Activated CD4-positive, alpha-beta T cell treated with anti-CD3 and anti-CD28 coated beads, Interleukin-2, amount 50 U/mL, for 1 hour (primary cell): ENCODE measurements at places on chromosomes 13 and 19.
A peak's percentile ranks its signal among the peaks of the same experiment; 100 is the strongest.

DNA sequence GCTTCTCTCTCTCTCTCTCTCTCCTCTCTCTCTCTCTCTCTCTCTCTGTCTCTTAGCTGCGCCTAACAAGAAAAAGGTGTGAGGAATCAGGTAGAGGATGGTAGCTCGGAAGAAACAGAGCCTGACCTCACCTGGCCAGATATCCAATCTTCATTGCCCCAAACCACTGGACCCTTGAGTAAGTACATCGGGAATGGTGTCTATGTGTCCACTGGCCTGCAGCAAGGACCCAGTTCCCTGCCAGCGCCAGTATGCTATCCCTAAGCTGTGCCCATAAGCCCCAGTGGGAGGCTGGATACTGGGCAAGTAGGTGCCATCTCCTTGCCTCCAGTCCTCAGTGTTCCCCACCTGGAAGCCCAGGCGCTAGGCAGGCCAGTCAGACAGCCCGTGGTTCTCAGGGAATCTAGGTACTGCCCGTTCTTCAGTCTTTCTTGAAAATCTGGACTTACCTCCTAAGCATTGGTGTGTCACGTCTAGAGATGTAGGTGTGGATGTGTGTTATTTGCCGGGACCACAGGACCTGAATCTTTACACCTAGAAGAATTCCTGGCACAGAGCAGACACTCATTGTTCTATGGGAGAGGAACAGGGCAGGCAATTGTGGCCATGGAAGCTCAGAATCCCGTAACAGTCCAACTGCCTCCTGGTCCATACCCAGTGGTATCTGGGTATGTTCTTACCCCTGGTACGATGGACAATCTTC lies 7.3 kb downstream of the URAD start:
- DNase-seq = no peak

GRCh38 chr13:41608111-41608838 lies 150.9 kb downstream of the RGCC start:
- DNase-seq = no peak

DNA sequence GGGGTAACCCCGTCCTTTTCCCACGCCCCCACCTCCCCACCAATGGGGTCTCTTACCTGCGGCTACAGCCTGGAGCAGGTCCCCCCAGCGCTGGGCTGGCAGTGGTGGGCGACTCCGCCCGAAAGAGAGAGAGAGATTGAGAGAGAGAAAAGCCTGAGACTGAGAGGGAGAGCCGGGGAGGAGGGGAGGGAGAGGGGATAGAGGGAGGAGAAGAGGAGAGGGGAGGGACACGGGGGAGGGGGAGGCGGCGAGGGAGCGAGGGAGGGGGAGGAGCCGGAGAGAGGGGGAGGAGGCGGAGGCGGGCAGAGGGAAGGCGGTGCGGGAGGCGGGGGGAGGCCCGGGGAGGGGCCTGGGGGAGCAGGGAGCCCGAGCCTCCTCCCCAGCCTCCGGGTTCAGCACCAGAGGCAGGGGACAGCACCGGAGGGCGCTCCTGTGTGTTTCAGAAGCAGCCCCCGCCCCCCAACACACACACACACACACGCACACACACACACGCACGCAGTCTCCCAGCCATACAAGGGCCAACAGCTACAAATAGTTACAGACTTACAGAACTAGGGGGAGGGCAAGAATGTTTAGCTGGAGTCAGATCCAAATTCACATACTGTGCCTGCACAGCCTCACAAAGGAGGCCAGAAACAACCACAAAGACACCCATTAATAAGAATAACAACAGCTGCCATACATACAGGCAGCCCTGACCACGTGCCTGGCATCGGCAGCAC lies at the start of gene SLC8A2:
TSS of gene SLC8A2 (minus strand) at position 161 of the 725 bp plus-strand sequence. CDS start 5,490 bp downstream, outside the sequence.
- DNase-seq = peak; percentile 62

DNA sequence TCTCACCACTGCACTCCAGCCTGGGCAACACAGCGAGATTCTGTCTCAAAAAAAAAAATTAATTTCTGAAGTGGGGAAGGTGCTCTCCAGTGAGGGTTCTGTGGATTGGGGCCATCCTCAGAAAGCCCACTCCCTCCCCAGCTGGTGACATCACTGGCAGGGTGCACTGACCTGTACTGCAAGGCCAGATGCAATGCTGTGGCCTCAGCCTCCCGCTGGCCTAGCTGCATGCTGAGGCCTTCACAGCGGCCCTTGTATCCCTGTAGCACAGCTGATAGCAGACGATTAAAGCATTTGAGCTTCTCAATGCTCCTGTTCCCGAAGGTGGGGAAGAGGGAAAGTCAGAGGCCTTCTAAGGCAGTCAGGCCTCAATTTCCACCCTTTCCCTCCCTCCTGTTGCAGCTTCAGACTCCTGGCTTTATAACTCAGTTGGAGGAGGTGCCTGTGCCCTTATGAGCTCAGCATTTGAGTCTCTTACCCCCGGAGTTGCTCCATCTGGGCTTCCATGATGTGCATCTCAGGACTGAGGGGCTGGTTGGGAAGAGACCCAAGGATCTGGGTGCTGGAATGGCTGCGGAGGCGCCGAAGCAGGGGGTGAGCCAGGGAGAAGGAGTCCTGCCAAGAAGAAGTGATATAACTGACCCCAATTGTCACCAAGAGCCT lies 5.3 kb downstream of the USHBP1 start:
- DNase-seq = no peak

GRCh38 chr13:45258334-45258675 lies 57.5 kb upstream of the KCTD4 start:
- DNase-seq = no peak

DNA sequence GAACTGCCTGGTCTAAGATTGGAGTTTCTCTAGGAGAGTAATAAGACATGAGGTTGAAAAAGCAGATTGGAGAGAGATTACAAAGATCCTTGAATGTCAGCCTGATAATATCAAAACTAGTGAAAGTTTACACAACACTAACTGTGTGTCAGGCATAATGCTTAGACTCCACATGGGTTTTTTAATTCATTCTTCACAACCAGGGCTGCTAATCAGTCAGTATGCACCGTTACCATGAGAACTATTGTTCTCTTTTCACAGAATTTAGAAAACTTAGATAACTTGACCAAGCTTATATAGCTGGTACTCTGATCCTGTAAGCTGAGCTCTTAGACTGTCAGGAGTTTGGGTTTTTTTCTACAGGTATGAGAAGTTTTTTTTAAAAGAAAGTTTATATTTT lies 46.6 kb upstream of the TSC22D1 start:
- no peak for DNase-seq

DNA sequence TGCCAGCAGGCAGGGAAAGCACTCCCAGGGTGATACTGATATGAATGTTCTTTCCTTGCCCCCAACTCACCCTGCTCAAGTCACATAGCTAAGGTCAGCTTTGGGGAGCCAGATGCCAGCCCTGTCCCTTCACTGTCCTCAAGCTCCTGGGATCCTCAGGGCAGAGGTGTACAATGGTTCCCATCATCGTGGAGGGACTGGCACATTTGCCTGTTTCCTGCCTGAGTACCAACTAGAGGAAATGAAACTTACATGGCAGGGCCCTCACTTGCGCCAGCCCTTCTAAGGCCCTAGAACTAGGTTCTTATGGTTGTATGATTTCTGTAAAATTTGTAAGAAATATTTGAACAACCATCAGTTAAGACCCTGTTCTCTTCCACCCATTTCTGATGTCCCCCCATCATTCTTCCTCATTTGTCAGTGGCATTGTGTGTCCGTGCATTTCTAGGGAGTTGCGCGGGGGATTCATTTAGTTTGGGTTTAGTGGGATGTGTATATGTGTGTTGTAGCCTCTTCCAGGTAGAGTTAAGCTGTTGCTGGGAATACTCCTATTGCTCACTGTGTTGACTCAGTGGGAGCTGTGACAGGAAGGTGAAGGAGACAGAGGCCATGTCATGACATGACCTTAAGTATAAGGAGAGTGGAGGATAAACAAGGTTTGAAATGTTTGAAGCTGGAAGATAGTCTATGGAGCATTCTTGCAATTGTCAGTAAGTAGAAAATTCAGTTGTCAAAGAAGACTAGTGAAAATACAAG lies 41.3 kb upstream of the RCBTB2 start:
- no peak for DNase-seq

- no peak for DNase-seq
Observed at GRCh38 chr13:45198924-45199323, 1.9 kb downstream of the KCTD4 start.

DNA sequence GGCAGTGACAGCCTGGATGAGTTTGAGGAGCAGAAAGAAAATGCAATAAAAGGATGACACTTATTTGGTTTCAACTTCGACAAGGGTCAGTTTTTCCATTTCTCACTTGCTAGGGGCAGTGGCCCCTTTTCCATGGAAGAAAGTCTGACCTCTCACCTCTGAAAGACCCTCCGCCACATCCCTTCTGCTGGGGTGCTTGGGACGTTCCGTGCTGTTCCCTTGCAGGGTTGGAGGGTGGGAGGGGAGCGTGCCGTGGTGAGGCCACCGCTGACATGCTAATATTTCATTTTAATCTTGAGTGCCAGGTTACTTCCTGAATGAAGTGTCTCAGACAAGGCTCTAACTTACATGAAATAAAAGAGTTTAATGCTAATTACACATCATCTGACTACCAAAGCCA lies 5.2 kb upstream of the ZNF536 start:
- no peak for DNase-seq

DNA sequence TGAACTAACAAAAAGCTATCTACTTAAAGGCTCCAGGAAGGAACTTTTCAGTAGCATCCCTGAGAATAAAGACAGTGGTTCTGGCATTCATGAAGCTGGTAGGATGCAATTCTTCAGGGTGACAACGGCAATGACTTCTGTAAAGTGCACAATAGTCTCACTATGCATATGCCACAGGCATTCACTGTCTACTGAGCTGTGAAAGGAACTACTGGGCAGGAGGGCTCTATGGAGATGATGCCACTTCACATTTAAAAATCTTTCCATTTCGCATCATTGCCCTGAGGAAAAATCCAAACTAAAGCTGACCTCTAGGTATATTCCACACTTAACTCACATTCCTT lies 2020.6 kb upstream of the PCDH20 start:
- no peak for DNase-seq
